ENCODE measurements at places on chromosomes 5 and 9.

GRCh38 chr9:117405950-117406705 lies 8.7 kb downstream of the ASTN2 start:
- no peak for DNase-seq

DNA sequence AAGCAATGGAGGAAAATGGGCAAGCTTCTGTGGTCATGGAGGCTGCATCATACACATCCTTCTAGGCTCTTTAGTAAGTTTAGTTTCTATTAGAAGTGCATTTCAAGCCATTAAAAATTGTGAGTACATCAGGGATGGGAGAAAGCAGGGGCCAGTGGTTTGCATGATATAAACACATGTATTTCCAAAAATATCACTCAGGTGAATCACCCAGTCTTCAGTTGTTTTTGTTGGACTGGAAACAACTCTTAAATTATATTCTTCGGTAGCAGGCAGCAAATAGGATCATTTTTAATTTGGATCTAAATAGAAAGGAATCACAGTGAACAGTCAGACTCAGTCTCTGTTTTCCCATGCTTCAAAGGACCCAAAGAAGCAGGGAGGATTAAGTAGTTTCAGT lies 657.9 kb downstream of the TLR4 start:
- DNase-seq = no peak

- no peak for DNase-seq
Observed at GRCh38 chr5:155021842-155022241, 8.3 kb downstream of the KIF4B start.

- no peak for DNase-seq
Observed at GRCh38 chr5:77486344-77486962, 5.7 kb downstream of the WDR41 start.

DNA sequence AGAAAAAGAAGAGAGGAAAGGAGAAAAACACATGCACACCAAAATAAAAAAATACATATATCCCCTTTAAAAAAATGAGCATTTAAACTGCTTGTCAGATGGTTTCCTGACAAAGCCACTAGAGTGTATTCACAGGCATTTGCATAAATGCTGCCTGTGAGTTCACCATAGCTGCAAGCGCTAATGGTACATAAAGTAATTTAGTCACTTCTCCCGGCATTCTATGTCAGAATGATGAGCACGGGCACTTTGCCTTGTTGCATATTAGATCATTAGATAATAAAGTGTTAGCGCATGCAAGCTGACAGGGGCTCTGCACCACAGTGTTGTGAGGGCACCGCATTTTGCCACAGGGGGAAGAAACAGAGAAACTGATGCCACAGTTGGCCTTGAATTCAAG lies 280.6 kb downstream of the EBF1 start:
- DNase-seq = no peak

DNA sequence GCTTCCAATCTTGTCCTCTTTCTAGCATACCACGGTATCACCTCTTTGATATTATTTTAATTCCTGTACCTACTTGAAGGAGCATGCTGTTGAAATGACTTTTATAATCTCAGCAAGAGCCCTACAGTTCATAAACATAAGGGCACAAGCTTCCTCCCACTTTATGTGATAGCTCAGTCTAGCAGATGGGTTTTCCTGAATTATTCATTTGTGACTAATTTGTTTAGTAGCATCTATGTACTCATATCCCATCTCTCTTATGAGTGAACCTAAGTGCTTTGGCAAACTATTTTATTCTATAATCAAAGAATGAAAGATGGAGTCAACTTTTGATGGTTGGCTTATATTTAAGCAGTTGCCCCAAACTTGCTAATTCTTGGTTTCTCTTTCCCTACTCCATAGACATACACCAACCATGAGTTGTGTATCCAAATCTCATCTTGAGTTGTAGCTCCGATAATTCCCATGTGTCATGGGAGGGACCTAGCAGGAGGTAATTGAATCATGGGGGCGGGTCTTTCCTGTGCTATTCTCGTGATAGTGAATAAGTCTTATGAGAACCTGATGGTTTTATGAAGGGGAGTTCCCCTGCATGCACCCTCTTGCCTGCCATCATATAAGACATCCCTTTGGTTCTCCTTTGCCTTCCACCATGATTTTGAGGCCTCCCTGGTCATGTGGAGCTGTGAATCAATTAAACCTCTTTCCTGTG lies 17.7 kb downstream of the TXNDC8 start:
- no peak for DNase-seq

GRCh38 chr9:102072059-102072764 lies 333.8 kb upstream of the GRIN3A start:
- DNase-seq = no peak

DNA sequence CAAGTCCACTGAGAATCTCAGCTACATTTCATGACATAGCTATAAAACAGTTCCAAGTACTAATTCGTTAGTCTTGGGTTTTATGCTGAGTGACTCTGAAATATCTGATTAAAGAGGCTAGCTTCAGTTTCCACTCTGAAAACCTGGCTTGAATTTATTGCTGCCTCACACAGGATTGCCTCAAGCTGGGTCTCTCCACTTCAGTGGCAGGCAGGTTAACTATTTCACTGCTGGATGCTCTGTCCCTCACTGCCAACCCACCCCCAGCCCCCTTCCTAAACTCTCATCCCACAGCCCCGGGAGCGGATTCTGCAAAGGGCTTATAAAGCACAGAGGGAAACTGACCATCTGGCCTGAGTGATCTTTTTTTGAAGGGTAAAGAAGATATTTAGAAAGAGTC lies 318.3 kb downstream of the MLLT3 start:
- DNase-seq = no peak

GRCh38 chr9:134030821-134031470 lies 5.7 kb downstream of the BRD3OS start:
- no peak for DNase-seq

DNA sequence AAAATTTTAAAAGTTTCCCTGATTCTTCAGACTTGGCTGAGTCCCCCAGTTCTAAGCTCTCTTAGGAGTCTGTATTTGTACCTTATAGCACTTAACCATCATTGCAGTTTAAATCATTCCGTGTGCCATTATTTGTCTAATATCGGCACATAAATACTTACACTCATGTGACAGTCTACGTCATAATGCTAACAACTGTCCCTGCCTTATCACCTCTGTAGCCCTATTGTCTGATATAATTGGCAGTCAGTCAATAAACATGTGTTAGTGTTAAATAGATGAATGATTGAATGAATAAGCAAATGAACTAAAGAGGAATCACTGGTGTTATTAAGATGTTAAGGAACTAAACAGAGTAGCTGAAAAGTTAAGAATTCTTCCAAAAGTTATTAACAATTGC lies 287.8 kb downstream of the EBF1 start:
- DNase-seq = no peak

GRCh38 chr9:97440160-97440559 lies 28.3 kb downstream of the TDRD7 start:
- no peak for DNase-seq

DNA sequence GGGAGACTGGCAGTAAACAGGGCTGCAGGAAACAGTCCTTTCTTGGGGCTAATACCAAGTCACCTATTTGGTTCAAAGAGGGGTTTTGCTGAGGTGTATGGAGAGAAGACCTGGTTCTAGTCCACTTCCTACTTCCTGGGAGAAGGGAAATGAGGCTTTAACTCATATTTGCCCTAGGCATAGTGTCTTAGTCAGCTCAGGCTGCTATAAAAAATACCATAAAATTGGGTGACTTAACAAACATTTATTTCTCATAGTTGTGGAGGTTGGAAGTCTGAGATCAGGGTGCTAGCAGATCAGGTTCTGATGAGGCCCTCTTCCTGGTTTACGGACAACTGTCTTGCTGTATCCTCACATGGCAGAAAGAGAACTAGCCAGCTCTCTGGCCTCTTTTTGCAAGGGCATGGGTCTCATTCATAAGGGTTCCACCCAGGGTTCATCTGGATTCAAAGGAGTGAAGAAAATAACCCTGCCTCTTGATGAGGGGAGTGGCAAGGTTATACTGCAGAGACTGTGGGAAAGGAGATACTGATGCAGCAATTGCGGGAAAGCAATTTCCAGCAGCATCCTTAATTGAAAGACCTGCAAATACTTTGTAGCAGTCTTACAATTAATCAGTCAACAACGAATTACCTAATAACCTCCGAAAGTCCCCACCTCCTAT lies 40.5 kb downstream of the ANKDD1B start:
- DNase-seq = no peak

DNA sequence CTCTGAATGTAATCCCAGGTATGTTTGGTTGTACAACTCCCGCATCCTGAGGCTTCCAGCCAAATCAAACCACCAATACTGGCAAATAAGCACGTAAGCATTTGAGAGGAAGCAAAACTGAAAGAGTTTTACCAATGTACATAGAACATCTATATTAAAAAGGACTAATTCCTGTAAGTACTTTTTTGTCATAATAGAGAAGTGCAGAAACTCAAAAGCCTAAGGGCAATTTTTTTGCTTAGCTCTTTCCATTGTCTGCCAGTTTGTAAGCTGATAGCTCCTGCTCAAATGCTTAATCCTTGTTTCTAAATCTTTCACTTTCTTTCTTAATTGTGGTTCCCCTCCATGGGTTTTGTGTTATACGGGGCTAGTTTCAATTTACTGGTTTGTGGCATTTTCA lies 1151.8 kb downstream of the CDH12 start:
- no peak for DNase-seq

GRCh38 chr9:123622711-123623241 lies 266.8 kb downstream of the CRB2 start:
- no peak for DNase-seq

GRCh38 chr5:172952034-172952511 lies 7.2 kb upstream of the RPL26L1 start:
- DNase-seq = no peak

DNA sequence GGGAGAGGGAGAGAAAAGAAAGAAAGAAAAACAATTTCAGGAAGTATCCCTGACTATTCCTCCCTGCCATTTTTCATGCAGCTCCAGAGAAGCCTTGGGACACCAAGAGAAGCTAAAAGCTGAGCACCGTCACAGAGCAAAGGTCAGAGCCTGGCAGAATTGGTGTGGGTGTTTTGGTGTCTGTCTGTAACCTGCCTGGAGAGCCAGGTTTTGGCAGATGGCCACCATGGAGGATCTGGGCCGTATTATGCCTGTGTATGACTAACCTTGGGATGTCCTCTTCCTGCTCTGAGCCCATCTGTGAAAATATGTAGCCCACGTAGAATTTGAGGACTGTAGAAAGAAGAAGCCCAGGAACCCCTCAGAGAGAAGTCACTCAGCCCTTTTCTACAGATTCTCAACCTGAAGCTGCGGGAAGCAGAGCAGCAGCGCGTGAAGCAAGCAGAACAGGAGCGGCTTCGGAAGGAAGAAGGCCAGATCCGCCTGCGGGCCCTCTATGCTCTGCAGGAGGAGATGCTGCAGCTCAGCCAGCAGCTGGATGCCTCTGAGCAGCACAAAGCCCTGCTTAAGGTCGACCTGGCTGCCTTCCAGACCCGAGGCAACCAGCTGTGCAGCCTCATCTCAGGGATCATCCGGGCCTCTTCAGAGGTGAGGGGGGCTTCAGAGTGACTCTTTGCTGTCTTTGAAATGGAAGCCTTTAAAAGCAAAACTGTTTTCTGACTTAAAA lies 18.8 kb downstream of the GLE1 start:
- peak; percentile 60 for DNase-seq

- DNase-seq = no peak
Observed at GRCh38 chr5:137492331-137492730, 6.8 kb downstream of the SPOCK1 start.

GRCh38 chr9:134215699-134216448 lies 51.5 kb upstream of the RNU6ATAC start:
- peak; percentile 26 for DNase-seq

DNA sequence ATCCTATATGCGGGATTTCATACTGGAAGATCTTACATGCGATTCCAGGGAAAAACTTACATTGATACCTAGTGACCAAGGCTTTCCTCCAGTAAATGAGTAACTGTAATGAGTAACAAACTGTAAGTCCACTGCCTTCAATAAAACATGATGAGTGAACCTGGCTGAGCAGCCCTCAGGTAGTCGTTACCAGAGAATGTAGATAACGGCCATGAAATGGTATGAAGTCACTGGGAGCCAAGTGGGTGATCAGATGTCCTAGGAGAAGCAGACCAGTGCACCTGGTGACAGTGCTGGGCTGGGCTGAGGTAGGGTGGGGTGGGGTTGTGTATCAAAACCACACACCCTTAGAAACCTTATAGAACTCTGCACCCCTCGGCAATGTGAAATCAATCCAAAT lies 203.6 kb downstream of the ALDH1A1 start:
- DNase-seq = no peak

Measured in NCI-H1092 treated with DMSO at 0.1 percent for 48 hours (cell line).